ENCODE measurements at places on chromosomes 16 and 17.

DNA sequence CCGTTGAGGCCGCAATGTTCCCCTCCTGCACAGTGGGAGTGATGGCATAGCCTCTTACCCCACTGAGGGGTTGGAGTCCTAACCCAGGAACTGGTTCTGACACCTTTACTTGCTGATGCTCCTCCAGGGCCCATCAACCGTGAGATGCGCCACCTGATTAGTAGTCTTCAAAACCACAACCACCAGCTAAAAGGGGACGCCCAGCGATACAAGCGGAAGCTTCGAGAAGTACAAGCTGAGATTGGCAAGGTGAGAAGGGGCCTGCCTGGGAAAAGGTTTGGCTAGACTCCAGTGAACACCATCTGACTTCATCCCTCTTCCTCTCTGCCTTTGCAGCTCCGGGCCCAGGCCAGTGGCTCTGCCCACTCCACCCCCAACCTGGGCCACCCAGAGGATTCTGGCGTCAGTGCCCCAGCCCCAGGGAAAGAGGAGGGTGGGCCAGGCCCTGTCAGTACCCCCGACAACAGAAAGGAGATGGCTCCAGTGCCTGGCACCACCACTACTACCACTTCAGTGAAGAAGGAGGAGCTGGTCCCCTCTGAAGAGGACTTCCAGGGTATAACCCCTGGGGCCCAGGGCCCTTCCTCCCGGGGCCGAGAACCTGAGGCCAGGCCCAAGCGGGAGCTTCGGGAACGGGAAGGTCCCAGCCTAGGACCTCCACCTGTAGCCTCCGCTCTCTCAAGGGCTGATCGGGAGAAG, 5.8 kb downstream of the RNF40 start:
- DNase-seq: no peak

- no peak for DNase-seq
Measured at GRCh38 chr17:70144260-70144846, 25.0 kb upstream of the KCNJ2 start.

DNA sequence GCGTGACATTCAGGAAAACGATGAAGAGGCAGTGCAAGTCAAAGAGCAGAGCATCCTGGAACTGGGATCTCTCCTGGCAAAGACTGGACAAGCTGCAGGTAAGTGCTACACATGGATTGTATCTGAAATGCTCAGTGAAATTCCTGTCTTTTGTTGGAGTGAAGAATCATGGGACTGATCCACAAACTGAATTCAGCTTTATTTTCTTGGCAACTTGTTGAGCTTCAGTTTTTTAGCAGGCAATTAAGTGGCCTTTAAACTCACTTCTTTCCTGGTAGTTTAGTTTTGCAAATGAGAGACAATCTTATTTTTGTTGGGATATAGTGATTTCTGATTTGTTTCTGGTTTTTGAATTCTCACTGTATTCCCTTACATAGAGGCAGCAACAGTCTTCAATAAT, 2.6 kb downstream of the PSMD11 start:
- DNase-seq: no peak

- DNase-seq: no peak
Measured at GRCh38 chr16:84778720-84779119, 41.1 kb upstream of the CRISPLD2 start.

DNA sequence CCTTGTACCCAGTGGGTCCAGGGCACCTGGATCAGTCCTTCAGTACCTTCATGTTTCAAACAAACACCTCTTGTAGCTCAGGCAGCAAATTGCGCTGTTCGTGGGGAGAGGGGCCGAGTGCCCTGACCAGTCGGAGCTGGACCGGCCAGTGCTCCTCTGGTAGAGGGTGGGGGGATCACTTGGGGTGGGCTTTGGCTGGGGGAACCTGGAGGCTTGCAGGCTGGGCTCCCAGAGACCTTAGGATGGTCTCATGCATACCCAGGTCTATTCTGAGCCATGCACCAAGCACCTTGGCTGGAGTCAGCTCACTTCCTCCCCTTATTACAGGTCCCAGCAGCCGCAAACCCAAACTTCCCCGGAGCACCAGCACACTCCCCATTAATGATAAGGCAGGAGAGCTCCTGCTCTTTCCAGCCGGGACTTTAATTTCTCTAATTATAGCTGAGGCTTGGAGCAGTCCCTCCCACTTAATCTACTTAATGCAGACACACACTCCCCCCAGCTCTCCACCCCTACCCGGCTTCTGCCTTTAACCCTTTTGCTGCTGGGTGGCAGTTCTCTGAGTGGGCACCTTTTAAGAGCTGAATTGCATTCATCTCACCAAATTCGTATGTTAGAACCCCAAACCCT, 26.3 kb upstream of the MGAT5B start:
- DNase-seq: no peak

- no peak for DNase-seq
Measured at GRCh38 chr17:7317161-7317803, 2.1 kb upstream of the GPS2 start.

GRCh38 chr16:11234884-11235702, 20.9 kb downstream of the SOCS1 start:
- DNase-seq: no peak

DNA sequence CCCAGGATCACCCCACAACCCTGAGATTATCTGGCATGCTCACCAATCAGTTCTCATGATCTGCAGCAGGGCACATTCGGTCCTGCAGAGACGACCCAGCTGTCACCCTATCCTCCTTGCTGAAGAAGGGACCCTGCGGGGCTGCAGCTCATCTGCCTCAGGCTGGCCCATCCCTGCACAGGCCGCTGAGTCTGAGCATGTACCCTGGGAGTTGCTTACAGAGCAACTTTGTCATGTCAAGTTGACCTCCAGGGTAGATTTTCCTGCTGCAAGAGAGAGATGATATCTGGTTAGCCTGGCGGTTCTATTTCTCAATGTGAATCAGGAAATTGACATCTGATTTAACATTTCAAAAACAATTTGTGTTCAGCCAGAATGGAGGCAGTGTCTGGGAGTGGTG, 36.0 kb upstream of the ADCY9 start:
- DNase-seq: no peak

DNA sequence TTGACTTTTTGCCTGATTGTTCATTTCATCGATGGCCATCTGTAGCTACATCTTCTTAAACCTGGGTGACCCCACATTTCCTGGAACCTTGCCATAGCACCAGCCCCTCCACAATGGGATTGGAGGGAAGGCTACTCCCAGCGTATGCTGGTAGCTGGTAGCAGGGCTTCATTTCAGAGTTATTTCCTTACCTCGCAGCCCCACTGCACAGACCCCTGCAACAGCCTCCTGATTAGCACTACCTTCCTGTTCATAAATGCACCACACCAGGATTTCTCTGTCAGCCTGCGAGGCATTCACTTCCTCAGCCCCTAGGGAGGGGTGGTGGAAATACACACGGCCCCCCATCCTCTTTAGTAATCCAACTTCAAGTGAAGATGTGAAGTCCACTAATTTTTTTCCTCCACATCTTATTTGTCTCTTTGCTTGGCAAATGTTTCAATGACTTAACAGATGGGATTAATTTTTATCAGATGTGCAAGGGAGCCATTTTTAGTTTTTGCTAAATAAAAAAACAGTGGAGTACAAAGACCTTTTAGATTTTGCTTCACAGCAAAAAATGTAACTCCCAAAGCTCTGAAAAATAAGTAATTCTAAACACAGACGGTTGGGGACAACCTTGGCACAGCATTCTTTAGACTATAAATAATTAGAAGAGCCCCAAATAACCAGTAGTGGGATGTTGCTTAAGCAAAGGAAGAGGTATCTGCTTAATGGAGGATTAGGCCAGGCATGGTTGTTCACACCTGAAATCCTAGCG, 76.6 kb downstream of the CLEC16A start:
- no peak for DNase-seq

DNA sequence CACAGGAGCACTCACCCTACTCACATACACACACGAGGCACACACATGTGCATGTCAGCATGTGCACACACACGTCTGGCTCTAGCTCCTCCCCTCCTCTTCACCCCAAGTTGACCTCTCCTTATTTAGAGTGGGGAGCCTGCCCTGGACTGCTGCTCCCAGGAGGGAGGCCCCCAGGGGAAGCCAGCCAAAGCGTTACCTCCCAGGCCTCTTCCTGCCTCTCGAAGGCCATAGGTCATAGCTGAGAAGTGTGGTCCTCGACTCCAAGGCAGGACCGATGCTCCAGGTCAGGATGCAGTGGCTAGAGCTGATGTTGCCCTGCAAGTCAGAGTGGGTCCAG, 18.8 kb downstream of the POLR3K start:
- no peak for DNase-seq

DNA sequence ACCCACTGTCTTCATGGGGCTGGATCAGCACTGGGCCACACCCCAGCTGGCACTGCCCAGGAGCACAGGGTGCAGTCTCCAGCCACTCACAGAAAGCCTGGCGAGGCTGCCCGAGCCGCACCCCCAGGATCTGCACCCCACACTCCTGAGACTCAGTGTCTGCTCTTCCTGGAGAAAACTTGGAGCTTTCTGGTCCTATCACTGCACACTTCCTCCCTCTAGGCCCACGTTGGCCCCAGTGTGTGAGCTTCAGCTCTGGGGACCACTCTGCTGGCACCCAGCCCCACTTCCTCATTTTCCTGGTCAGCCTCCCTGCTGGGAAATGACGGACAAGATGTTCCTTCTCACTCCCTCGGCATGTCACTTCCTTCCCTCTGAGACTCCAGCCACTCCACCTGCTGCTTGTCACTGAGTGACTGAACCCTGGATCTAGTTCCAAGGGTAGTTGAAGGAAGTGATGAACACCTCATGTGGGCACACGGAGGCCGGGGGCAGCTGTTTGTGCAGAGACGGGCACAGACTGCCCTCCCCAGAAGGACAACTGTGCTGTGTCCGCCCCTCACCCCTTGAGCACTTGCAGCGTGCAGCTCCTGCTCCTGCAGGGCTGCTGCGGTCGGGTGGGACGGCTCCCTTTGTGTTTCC, 29.0 kb downstream of the ZC3H18 start:
- no peak for DNase-seq

DNA sequence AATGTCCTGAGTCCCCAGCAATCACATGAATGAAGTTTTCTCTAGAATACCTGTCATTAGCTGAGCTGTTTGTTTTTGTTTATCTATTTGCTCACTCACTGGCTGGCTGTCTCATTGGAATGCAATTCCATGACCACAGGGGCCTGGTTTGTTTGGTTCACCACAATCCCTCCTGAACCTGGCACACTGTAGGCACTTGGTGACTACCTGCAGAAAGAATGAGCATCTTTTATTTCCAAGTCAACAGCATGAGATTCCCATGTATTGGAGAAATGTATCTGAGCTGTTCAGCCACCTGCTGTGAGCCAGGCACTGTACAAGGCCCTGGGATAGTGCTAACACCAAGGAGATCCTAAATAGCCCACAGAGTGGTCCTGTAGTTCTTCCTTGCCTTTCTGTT, 345.1 kb downstream of the XYLT1 start:
- no peak for DNase-seq

GRCh38 chr17:76371656-76372628, 12.5 kb upstream of the SPHK1 start:
- DNase-seq: no peak

Measured in NCI-H460 (cell line).